A549 treated with dexamethasone at 1 μM for 4 hours (cell line): ENCODE measurements at places on chromosomes 5 and 9. TPM values are rescaled to one million over a fixed set of nuclear protein-coding genes. Genes with fewer than 3 reads are reported as not detected.

The ZNF300 gene
- total RNA-seq = 2.4 to 2.7 TPM (median 2.5 TPM) in 5 replicates

The SLC36A3 gene
- not detected in 5 replicates for total RNA-seq

The GPX8 gene
- 33.0 to 34.8 TPM (median 34.3 TPM) in 5 replicates for total RNA-seq

The SLC25A25 gene
- total RNA-seq = 7.0 to 8.3 TPM (median 7.7 TPM) in 5 replicates
